ENCODE measurements at places on chromosomes 2 and 18.

GRCh38 chr2:19646987-19647386 is 254.8 kb downstream of the TTC32 start:
- no peak for DNase-seq
- no peaks in the 10 kb centered on the region for H3K4me1 ChIP-seq
- no peaks in the 10 kb centered on the region for H3K27me3 ChIP-seq
- H3K36me3 ChIP-seq, result no peaks in the 10 kb centered on the region

DNA sequence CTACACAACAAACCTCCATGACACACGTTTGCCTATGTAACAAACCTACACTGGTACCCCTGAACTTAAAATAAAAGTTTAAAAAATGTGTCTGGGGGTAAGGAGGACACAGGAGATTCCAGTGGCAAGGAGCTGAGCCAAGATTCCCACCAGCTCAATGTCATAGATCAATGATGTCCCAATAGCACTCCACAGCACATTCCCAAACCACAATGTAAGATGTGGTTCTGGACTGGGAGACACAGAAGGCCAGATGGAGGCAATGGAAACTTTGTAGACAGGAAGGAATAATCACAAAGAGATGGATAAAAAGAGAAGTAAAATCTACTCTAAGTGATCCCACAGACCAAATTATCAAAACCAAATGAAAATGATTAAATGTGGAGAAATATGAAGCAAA is 312.4 kb upstream of the SOX11 start:
- H3K36me3 ChIP-seq, result no peaks in the 10 kb centered on the region
- no peak for DNase-seq
- H3K27ac ChIP-seq, result no peak overlapping the region
- no peaks in the 10 kb centered on the region for H3K4me1 ChIP-seq
- no peak overlapping the region for H3K4me3 ChIP-seq

- H3K36me3 ChIP-seq, result no peaks in the 10 kb centered on the region
- H3K4me3 ChIP-seq, result no peak overlapping the region
- DNase-seq, result no peak
- peaks cover 33% of the 10 kb centered on the region for H3K4me1 ChIP-seq
These were observed 5.8 kb downstream of the DNMT3A start for GRCh38 chr2:25335971-25336370.

GRCh38 chr18:72828601-72829000 is 39.2 kb downstream of the NETO1 start:
- no peak overlapping the region for H3K27ac ChIP-seq
- no peaks in the 10 kb centered on the region for H3K27me3 ChIP-seq
- no peaks in the 10 kb centered on the region for H3K36me3 ChIP-seq
- DNase-seq, result no peak
- no peak overlapping the region for H3K4me3 ChIP-seq

- H3K4me3 ChIP-seq, result no peak overlapping the region
- H3K27ac ChIP-seq, result no peak overlapping the region
- H3K27me3 ChIP-seq, result peaks cover 12% of the 10 kb centered on the region
- H3K36me3 ChIP-seq, result no peaks in the 10 kb centered on the region
These were observed 106.2 kb downstream of the KCNF1 start for GRCh38 chr2:11017921-11018320.

DNA sequence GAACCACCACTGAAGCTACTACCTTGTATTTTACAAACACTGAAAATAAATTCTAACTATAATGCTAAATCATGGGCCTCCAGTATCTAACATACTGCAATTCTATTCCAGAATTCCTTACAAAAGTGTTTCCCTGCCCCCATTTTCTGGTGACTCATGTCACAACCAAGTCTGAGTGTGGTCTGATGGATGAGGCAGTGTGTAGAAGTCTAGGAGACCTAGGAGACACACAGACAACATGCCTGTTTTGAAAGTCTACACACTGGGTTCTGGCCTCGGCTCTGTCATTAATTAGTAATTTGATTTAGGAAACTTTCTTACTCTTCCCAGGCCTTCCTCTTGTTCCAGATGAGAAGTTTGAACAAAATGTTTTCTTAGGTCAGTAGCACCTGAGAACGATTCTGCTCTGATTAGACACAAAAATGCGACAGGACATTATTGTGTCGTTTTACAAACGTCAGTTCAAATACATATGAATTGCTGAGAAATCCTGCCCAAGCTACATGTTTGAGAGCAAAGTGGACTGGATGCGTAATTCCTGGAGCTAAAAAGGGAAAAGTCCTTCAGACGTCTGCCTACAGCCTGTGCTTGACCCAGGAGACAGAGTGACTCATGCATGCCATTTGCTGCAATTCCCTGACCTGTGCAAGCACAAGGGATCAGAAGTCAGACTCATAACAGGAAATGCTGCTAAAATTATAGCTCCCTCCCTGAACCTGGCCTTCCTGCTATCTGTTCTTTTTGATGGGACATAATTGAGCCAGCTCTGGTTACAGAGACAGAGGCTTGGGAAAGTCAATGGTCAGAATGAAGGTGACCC is 494.4 kb downstream of the SOX11 start:
- no peak for DNase-seq
- H3K27me3 ChIP-seq, result no peaks in the 10 kb centered on the region
- no peaks in the 10 kb centered on the region for H3K36me3 ChIP-seq
- no peak overlapping the region for H3K4me3 ChIP-seq
- peaks cover 4% of the 10 kb centered on the region for H3K4me1 ChIP-seq
- H3K27ac ChIP-seq, result peak overlapping the region; percentile 46

- no peaks in the 10 kb centered on the region for H3K36me3 ChIP-seq
- no peaks in the 10 kb centered on the region for H3K27me3 ChIP-seq
- no peak for DNase-seq
- no peak overlapping the region for H3K4me3 ChIP-seq
These were observed 10.0 kb downstream of the HK2 start for GRCh38 chr2:74843899-74844298.

All from left lung (tissue), 14 donors.